ENCODE measurements at places on chromosomes 16 and 17.

DNA sequence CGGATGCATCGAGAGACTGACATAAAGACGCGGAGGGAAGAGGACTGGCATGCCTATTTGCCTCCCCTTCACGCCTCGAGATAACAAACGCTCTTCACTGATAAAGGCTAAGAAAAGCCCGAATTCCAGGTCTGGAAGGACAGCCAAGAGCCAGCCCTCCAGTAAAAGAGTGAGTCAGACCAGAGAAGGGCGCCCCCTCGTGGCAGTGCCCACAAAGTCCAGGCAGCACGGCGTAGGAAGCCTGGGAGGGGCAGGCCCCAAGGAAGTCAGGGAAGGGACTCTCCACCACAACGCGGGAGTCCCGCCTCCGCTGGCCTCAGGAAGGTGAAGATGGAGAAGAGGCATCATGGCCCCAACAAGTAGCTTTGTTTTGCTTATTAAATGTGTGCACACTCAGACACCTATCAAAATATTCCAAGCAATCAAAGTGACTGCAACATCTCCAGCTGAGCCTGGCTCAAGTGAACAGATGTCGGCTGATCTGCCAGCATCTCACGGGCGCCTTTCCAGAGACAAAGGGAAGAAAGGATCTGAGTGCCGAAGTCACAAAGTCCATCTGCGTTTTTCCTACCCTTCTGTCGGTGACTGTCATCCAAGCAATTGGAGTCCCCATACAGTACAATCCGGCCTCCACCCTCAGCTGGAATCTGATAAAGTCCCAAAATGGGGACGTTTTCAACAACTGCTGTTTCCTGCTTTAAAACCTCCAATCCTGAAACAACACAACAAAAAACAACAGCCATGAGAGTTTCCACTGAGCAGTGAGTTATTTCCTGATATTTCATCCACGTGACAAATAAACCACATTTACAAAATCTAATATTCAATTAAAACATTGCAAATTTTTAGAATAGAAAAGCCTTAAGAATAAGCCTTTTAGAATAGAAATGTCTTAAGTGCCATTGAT lies 20.4 kb upstream of the SLC38A8 start:
- DNase-seq, result peak; percentile 14

DNA sequence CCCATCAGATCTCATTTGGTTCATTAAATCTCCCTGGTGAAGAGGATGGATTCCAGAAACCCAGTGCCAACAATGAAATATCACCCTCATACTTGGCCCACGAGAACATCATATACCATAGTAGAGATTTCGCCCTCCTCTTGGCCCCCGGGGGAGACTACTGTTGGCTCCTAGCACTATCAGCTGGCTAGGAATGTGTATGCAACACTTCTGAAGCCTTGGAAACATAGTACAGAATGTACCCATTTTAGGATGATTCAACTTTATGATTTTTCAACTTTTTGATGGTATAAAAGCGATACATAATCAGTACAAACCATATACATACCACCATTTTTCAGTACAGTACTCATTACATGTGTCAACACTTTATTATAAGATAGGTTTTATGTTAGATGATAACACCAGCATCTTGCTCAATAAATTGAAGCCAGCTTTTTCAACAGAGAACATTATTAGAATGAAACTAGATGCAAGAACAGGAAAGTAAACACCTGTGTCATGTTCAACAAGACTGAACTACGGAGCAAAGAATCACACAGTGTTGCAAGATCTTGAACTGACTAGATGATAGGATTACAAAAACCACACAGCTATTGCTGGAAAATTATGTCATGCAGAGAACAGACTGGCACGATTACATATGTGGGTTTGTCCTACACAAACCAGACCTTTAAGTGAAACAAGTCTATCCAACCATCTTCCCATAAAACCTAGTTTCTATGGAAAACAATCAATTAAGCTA lies 17.2 kb downstream of the RSL1D1 start:
- no peak for DNase-seq

DNA sequence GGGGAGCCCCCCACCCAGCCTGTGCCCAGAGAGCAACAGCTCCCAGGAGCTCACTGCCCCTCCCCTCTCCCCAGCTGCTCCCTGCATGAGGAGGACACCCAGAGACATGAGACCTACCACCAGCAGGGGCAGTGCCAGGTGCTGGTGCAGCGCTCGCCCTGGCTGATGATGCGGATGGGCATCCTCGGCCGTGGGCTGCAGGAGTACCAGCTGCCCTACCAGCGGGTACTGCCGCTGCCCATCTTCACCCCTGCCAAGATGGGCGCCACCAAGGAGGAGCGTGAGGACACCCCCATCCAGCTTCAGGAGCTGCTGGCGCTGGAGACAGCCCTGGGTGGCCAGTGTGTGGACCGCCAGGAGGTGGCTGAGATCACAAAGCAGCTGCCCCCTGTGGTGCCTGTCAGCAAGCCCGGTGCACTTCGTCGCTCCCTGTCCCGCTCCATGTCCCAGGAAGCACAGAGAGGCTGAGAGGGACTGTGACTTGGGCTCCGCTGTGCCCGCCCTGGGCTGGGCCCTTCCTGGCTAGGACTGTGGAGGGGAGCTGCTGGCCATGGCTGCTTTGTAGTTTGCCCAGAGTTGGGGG lies 584 bp downstream of the TCAP start:
- DNase-seq, result no peak

DNA sequence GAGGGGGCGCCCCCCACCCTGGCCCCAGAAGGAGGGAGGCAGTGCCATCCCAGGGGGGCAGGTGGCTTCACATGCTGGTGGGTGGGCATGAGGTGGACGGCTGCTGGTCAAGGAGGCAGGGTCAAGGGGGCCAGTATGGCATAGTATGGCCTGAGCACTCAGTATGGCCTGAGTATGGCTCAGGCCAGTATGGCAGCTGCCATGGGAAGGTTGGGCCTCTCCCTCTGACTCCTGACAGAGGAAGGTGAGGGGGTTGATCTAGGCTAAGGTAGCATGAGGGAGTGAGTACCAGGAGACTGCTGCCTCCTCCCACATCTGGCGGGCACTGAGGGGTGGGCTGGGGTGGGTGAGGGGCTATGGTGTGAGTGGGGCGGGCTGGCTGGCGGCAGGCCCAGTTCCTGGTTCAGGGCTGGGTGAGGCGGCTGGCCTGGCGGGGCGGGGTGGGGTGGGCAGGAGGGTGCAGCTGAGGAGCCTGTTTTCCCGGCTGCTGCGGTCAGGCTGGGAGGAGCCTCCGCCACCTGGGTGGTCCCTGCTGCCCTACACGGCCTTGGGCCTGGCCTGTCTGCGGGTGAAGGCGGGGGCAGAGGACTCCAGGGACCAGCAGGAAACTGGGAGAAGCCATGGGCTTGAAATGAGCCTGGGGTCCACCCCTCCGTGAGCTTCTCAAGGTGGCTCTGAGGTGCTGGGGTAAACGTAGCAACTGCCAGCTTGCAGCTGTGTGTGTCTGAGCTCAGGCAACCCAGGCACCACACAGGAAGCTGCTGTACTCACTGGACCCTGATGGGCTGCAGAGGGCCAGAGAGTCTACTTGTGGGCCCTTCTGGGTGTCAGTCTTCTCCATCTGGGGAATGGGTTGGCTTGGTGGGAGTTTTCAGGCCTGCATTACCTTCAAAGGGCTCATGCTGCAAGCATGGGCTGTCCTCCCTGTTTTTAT lies 57.0 kb downstream of the RAI1 start:
- no peak for DNase-seq

- no peak for DNase-seq
Observed at GRCh38 chr16:65271996-65272395, 150.1 kb upstream of the CDH11 start.

DNA sequence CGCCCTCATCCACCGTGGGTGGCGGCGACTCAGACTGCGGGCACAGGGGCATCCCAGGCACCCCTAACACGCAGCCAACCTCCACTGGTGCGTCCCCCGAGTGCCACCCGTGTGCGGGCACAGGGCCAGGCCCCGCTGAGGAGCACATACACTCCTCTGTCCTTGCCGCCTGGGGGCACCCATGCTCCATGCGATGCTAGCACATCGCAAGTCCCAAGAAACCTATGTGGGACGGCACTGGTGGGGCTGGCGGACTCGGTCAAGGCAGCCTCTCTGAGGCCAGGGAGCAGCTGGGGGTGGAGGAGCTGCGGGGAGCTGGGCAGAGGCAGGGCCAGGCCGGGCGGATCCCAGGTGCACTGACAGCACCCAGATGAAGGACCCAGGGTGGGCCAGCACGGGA lies 4.0 kb downstream of the ZNF598 start:
- no peak for DNase-seq

- DNase-seq, result no peak
Observed at GRCh38 chr17:2101448-2102257, 46.8 kb downstream of the HIC1 start.
